ENCODE measurements at places on chromosomes 13 and 19.

DNA sequence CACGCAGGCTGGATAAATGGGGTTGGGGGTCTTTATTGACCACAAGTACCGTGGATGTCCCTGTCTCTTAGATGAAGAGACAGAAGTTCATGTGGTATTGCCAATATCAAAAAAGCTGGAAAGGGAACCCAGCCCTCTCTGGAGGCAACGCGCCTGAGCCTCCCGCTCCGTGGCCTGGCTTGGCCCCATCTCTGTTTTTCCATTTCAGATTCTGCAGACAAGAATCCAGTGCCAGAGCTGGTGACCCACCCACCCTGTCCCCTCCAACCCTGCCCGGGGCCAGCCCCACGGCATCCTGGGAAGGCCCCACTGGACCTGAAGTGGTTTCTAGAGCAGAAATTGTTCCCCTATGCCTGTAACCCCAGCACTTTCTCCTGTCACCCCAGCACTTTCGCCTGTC, 57.7 kb downstream of the PTPRS start:
- no peak for DNase-seq

DNA sequence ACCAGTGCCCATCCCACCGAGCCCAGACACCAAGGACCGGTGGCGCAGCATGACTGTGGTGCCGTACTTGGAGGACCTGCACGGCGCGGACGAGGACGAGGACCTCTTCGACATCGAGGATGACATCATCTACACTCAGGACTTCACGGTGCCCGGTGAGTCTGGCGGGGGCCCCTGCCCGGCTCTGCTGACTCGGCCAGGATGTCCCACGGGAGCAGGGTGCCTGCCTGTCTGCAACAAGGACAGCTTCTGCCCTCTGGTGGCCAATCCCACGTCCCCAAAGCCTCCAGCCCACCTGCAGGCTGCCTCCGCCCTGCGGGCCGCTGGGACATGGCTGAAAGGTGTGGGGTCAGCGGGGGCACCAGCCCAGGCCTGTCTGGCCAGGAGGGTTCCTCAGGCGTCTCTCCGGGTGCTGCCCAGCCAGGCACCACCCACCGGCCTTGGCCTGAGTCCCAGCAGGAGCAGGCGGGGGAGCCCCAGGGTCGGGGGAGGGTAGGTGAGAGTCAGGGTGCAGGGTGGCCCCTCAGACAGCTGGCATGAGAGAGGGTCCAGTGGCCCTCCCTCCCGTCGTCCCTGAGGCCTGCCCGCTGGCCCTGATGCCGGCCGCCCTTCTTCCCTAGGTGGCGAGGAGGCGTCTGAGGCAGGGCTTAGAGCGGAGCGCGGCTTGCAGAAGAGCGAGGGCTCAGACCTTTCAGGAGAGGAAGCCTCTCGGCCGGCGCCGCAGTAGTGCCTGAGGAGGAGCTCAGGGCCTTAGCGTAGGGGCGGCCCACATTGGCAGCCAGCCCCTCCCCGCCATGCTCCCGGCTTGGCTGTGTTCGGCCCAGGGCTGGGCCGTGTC, 14.6 kb downstream of the CBARP start:
- DNase-seq = peak; percentile 13

- DNase-seq = no peak
Measured at GRCh38 chr19:19336597-19336996, 16.0 kb downstream of the MAU2 start.

DNA sequence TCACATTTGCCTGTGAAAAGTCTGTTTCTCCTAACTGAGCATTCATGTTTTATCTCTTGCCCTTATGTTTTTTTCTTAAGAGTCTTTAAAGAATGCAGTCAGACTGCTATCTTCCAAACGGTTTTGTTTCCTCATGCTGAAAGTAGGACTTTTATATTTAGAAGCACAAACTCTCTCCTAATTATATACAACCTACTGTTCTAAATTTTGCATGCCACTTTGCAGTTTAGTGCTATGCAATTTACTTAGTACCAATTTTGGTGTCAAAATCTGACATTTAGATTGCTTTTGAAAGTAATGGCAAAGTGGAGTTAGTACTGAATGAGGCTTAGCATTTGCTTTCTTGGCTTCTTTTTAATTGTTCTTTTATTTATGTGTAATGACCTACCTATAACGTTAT, 55.1 kb upstream of the PCDH20 start:
- no peak for DNase-seq

- no peak for DNase-seq
Measured at GRCh38 chr19:35993923-35994598, 927 bp upstream of the SDHAF1 start.

DNA sequence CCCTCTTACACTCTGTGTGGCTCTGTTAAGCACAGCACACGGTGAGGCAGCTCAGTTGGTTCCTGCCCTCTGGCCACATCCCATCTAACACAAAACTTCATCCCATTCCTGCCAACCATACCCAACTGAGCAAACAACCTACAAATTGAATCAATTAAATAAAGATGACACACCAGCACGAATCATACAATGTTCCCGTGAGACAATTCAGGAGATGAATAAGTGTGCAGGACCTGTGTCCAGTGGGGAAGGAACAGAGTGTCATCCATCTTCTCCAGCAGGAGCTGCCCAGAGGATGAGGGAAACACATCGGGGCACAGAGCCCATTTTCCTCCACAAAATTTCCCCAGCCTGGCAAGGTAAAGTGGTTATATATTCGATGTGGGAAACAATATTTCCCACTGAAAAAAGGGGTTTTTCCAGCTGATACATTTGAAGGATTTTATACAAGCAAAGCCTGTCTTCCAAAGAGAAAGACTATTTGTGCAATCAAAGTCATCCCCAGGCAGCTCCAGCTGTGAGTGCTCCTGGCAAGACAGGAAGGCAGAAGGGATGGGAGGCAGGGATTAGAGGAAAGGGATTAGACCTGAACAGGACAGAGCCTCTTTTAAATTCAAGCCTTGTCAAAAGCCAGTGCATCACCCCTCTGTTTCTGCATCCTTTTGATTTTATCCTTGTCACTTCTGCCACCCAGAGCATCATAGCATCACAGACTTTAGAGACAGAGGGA, 240.2 kb downstream of the LHFPL6 start:
- no peak for DNase-seq

GRCh38 chr13:101576455-101576854, 124.0 kb downstream of the ITGBL1 start:
- no peak for DNase-seq

DNA sequence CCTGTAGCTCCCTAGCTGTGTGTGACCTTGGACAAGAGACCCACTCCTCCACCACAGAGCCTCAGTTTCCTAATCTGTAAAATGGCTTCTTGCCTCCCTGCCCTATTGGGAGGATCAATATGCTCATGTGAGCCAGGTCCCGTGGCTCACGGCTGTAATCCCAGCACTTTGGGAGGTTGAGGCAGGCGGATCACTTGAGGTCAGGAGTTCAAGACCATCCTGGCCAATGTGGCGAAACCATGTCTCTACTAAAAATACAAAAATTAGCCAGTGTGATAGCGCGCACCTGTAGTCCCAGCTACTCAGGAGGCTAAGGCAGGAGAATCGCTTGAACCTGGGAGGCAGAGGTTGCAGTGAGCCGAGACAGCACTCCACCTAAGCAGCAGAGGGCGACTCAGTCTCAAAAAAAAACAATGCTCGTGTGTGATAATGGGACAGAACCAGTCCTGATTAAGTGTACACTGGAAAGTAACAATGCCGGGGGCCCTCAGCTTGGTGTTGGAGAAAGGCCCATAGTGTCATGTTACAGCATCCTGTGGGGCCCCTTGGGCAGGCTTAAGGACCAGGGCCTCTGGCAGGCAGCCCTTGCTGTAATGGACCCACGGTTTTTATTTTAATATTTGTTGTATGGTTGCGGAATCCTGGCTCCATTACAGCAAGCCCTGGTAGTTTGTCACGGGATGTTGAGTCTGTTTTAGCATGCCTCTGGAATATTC, 6.8 kb downstream of the RPS11 start:
- peak; percentile 51 for DNase-seq

DNA sequence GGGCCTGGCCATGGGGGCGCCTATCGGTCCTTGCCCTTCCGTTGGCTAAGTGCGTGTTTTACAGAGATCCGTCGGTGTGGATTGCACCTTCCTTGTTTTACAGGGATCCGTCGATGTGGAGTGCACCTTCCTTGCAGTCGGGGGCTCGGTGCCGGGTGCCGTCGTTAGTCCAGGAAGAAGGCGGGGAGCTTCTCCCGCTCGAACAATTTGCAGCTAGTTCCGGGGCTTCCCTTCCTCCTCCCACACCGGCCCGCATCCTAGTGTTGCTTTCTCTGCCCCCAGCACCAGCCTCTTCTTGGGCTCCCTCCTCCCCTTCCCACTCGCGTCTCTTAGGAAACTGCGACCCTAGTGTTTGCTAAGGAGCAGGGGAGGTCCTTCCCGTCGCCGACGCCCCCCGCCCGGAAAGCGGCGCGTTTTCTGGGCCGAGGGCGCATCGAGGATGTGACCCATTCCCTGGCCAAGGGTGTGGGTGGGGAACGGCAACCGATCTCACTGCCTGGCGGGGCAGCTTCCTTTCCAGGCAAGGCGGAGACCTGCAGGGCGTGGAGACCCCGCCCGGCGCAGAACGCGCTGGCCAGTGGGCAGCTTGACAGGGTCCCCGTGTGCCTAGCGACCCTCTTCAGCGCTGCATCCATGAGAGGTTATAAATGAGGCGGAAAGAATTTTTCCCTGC, 75.7 kb upstream of the ZNF91 start:
- DNase-seq = no peak

DNA sequence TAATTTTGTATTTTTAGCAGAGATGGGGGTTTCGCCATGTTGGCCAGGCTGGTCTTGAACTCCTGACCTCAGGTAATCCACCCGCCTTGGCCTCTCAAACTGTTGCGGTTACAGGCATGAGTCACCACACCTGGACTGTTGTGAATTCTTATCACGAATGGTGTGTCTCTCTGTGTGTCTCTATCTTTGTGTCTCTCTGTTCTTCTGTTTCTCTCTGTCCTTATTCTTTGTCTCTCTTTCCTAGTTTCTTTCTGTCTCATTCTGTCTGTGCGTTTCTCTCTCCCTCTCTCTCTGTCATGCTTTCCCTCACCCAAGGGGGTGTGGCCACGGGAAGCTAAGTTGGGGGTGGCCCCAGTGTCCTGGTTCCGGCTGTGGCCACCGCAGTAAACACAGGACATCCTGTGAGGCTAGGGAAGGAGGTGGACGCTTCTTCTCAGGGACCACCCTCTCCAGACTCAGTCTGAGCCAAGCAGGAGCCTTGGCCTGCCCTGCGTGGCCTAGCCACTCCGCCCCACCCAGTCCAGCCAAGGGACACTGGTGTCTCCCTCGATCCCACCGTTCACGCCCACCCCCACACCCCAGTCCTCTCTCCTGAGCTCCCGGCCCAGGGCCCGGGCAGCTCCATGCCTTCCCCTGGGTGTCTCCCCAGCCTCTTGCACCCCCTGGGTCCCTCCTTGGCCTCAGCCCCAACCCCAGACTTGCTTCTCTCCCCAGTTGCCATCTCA, 3.9 kb upstream of the PRX start:
- no peak for DNase-seq

GRCh38 chr13:28707629-28708427, 10.9 kb downstream of the SLC46A3 start:
- DNase-seq = peak; percentile 3

DNA sequence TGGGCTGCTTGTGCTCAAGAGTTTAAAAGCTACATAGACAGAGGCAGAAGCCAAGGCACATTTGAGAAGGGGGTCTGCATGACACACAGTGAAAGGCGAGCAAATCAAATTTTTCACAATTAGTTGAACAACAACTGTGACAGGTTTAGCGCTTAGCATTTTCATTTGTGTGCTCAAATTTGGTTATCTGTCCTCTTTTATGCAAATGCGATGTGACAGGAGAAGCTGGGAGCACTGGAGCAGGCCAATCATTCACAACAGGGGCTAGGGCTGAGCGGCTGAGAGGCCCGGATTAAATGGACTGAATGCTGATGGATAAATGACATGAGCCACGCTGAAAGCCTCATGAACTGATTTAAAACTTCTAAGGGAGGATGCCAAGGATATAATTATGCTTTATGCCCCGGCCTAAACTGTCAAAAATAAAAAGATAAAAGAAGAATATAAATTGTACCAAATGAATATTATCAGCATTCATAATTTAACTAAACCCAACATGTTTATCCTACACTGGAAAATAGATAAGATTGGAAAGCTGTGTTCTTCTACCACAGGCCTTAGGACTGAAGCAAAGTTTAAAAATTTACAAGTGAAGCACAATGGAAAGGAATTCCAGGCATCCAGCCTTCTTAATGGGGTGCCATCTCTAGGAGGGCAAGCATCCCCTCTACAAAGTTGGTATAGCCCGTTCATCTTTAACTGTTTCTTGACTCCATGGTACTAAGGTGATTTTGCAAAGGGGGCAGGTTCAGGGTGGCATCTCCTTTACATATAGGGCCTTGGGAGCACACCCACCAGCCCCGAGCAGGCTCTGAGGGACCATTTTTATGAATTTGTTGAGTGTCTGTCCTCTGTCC, 117.9 kb downstream of the RBM26 start:
- no peak for DNase-seq

GRCh38 chr13:113724780-113725315, 34.2 kb upstream of the TMEM255B start:
- peak; percentile 56 for DNase-seq

DNA sequence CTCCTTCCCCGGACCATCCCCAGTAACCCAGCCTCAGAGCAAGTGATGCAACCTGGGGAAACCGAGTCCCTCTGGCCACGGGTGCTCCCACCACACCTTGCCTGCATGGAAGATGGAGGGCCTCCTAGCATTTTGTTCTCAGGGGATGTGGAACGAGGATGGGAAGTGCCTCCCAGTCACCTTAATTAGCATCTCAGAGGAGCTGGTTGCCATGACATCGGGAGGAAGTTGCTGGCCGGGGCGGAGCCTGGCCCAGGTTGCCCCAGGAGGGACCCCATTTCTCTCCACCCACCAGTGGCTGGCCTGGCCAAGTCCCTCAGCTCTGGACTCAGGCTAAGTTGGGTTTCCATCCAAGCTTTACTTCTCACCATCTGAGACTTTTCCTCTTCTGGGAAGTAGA, 24.1 kb upstream of the PTPRS start:
- DNase-seq = no peak

- DNase-seq = no peak
Measured at GRCh38 chr19:33436360-33437345, 63.1 kb downstream of the CEBPG start.

DNA sequence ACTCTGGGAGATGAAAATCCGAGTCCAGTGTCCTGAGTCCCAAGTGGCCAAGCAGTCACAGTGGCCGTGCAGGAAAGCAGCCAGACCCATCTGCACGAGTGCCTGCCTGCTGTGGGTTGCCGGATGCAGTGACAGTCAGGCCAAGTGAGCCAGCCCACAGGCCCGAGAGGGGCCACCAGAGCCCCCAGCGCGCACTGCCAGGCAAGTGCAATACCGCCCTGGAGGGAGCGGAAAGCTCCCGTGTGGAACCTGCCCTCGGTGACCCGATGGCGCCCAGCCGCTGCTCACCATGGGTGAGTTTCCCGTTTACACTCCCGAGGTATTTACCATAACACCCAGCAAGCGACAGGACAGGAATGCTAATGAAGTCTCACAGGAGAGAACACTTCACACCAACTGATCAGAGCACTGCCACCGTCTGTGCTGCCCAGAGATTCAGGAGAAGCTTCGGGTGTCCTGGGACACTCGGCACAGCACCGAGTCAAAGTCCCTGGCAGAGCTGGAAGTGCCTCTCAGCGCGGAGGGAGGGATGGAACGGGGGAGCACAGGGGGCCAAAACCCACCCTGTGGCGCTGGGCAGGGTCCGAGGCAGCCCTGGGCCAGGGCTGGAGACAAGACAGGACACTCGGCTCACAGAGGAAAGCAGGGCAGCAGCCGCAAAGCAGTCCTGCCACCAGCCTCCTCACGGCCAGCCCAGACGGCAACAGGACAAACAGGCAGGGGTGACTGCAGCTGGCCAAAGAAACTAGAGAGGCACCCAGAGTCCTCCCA, 21.3 kb upstream of the TINCR start:
- DNase-seq = no peak
